ENCODE measurements at places on chromosomes 2 and 18. TPM values are rescaled to one million over a fixed set of nuclear protein-coding genes. Genes with fewer than 3 reads are reported as not detected.

DNA sequence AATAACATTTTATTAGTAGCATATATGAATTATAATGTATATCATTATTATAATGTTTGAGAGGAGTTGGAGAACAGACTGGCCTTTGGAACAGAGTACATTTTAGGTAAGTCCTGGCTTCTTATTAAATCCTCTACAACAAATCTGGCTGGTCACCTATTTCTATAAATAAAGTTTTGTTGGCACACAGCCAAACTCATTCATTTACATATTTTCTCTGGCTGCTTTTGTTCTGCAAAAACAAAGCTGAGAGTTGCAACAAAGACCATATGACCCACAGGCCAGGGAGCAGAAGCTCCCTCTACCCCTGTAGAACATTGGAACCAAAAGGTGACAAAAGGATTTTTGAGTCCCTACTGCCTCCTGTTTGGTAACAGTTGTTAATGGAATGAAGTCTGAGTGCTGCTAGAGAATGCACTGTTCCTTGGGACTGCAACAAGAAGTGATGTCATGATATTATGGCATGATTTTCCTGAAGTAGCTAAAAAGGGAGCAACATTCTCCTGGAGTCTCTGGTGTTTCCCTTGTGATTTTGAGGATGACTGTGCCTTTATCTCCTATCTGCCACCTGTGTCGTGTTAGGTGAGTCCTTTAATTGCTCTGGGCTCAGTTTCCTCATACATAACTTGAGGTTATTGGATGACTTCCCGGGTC lies 22.0 kb upstream of the SP9 start:
- H3K27me3 ChIP-seq: peaks cover 32% of the 10 kb centered on the region
- H3K36me3 ChIP-seq: no peaks in the 10 kb centered on the region
- no peak for DNase-seq
- no peaks in the 10 kb centered on the region for H3K4me1 ChIP-seq

- DNase-seq: no peak
- H3K27me3 ChIP-seq: peaks cover 8% of the 10 kb centered on the region
- no peak overlapping the region for H3K4me3 ChIP-seq
- H3K4me1 ChIP-seq: no peaks in the 10 kb centered on the region
- H3K36me3 ChIP-seq: no peaks in the 10 kb centered on the region
These were observed 72.9 kb downstream of the BIN1 start for GRCh38 chr2:127034051-127034450.

- peak overlapping the region; percentile 73 for H3K4me3 ChIP-seq
- peaks cover 28% of the 10 kb centered on the region for H3K36me3 ChIP-seq
- peak overlapping the region; percentile 80 for H3K27ac ChIP-seq
- no peaks in the 10 kb centered on the region for H3K27me3 ChIP-seq
- DNase-seq: no peak
These were observed 1.1 kb upstream of the RPL37A start for GRCh38 chr2:216497382-216498069.

DNA sequence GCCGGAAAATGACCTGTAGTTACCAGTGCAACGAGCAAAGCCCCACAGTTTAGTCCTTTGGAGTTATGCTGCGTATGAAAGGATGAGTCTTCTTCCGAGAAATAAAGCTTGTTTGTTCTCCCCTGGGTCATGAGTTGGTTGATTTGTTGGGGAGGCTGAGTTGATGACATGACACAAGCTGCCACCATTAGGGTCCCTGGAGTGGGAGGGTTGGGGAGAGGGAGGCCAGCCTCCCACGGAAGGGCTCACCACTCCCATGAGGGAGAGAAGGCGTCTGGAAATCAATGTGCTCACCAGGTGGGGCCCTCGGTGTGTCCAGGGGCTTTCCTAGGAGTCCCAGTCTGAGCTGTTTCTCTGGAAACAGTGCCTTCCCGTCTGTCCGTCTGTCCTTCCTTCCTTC lies 7.4 kb upstream of the DGKD start:
- H3K36me3 ChIP-seq: no peaks in the 10 kb centered on the region
- no peaks in the 10 kb centered on the region for H3K27me3 ChIP-seq
- H3K27ac ChIP-seq: no peak overlapping the region

- no peak for DNase-seq
- H3K4me3 ChIP-seq: no peak overlapping the region
- no peaks in the 10 kb centered on the region for H3K27me3 ChIP-seq
- H3K27ac ChIP-seq: no peak overlapping the region
- H3K4me1 ChIP-seq: no peaks in the 10 kb centered on the region
These were observed 8.5 kb upstream of the SPATS2L start for GRCh38 chr2:200297989-200298388.

Gene AQP12B
- total RNA-seq: not detected

GRCh38 chr2:102473020-102473419 lies at the start of gene SLC9A4:
TSS of gene SLC9A4 (plus strand) at chr2:102473226. CDS start at chr2:102473760, 534 bp downstream.
- no peaks in the 10 kb centered on the region for H3K4me1 ChIP-seq
- H3K27me3 ChIP-seq: peaks cover 28% of the 10 kb centered on the region
- no peak for DNase-seq
- no peaks in the 10 kb centered on the region for H3K36me3 ChIP-seq

DNA sequence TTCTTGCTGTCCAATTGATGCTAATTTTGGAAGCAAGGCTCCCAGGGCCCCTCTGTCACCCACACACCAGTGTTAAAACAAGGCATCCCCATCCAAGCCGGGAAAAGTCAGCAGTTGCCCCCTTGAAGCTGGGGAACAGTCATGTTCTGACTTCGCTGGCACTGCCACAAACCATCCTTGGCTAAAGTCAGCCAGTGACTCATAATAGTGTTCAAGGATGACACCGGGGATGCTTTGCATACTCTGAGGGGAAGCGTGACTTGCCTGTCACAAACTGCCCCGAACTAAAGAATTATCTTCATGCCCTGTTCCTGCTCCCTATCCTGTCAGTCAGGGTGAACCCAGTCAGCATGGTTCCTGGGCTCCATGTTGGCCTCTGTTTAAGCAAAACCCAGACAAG lies 37.0 kb downstream of the TGFA start:
- no peaks in the 10 kb centered on the region for H3K36me3 ChIP-seq
- no peaks in the 10 kb centered on the region for H3K4me1 ChIP-seq
- no peaks in the 10 kb centered on the region for H3K27me3 ChIP-seq
- DNase-seq: no peak
- no peak overlapping the region for H3K27ac ChIP-seq
